ENCODE measurements at places on chromosomes 6 and 20. TPM values are rescaled to one million over a fixed set of nuclear protein-coding genes. Genes with fewer than 3 reads are reported as not detected.

The GABBR1 gene
- 63.2 TPM for total RNA-seq

The OXT gene
- total RNA-seq = not detected

DNA sequence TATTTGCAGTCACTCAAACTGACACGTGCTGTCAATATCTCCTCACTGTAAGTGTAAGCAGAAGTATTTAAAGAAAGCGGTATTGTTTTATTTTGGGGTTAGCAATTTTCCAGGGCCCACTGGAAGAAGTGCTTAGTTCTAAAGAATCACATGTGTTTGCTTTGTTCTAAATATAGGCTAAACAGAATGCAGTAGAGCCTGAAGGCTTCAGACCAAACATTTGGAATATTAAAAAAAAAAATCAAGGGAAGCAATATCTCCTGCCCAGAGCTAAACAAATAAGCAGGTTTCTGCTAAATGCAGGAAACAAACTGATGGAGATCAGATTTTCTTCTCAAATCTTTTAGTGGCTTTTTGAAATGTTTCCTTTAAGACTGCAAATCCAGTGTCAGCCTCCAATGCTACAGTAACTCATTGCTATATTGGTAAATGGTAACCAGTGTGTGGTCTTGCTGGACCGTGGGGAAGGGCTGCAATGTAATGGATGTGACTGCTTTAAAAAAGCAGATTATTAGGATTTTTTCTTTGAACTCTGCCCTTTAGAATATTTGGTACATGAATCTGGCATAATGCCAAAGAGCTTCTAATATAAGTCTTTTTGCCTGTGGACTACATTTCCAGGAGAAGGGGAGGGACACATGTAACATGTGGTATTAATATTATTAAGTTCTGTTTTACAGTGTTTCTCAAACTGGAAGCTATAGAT, 317.1 kb upstream of the FERMT1 start:
- no peak for DNase-seq

GRCh38 chr6:57159127-57159526, 13.0 kb upstream of the BAG2 start:
- no peak for DNase-seq

- DNase-seq = no peak
These were observed 568.4 kb downstream of the NKAIN2 start for GRCh38 chr6:124371974-124372475.

DNA sequence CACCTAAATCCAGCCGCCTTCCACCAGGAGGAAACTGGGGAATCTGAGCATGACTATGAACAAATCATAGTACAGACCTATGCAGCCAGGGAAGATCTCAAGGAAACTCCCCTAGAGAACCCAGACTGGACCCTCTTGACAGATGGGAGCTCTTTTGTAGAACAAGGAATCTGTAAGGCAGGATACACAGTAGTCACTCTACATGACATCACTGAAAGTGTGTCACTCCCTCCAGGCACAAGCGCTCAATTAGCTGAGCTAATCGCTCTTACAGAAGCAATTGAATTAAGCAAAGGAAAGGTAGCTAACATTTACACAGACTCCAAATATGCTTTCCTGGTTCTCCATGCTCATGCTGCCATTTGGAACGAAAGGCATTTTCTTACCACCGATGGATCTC, 36.8 kb downstream of the PLN start:
- no peak for DNase-seq

DNA sequence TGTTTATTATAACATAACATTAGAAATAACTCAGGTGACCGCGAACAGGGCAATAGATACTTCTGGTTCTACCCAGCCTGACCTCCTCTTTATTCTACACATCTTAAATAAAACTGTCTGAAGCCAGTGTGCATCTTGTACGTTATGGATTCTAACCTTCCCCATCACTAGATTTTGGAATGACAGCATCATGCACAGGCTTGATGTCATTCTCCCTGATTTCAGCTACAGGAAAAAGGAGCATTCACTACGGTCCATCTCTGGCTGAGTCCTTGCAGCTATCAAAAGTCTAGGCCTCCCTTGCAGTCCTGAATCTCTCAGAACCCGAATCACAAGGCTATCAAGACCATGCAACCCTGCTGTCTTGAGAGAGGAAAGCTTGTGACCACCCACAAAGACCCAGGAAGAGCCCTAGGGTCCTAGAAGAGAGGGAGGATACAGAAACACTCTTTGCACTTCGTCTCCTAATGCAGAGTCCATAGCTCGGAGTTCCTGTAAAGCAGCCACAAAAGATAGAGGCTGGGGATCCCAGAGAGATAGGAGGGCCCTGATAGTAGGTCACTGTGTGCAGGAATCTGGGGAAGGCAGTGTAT, 845 bp downstream of the HLA-DPA1 start:
- DNase-seq = no peak

- no peak for DNase-seq
These were observed 61.5 kb downstream of the YTHDF1 start for GRCh38 chr20:63154395-63154794.

DNA sequence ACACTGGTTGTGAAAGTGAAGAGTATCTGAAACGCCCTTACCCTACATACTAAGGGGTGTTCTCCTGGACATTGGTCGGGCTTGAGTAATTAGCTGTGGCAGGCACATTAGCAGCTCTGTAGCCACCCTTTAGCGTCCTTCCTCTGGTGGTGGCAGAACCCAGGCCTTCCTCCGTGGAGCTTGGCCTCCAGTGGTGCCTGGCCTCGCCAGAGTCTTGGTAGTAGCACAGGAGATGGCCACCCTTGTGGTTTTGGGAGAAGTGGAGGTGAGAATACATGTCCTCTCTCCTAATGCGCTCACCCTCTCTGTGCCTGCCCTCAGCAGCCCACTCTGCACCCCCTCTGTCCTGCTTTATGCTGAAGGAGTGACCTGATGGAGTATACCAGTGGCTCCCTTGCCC, 17.6 kb upstream of the UQCC2 start:
- no peak for DNase-seq

- no peak for DNase-seq
These were observed 123.3 kb downstream of the OGFRL1 start for GRCh38 chr6:71411882-71412281.

Measured in thoracic aorta (tissue), 2 donors.